ENCODE measurements at places on chromosomes 7 and 10.
A peak's percentile ranks its signal among the peaks of the same experiment; 100 is the strongest.

- DNase-seq, result no peak
These were observed 177.3 kb downstream of the KMT2E start for GRCh38 chr7:105191331-105191730.

- no peak for DNase-seq
These were observed 53.2 kb downstream of the LRGUK start for GRCh38 chr7:134180376-134180775.

DNA sequence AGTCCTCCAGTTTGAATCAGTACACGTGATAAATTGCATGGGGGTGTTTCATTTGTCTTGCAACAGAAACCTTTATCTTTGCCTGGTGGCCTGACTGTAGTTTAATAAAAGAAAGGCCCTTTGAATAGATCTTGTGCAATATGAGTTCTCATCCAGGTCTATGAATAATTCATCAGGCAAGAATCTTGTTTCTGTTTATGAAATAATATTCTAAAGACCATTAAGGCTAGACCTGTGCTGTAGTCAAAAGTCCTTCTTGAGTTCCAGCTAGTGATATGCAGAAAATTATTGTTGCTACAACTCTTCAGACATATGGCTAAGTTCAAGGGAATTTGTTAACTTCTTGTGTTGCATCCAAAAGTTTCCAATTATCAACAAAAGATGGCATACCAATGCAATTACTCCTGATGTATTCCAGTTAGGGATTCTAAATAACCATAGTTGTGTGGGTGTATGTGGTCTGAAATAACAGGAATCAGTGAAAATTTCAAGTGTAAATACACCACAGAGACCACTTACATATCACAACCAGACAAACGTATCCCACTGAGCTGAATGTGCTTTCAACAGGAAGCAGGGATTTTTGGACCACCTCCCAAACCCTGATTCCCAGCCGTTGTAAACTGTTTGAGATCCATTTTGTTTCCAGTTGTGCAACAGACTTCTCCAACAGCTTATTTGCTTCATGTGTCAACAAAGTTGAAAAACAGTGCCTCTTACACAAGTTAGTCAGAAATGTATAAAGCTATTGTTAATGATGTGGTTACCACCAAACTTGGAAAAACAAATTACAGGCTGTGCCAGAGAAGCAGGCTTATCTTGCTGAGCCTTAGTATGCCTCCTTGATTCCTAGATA is 54.7 kb upstream of the BICC1 start:
- no peak for DNase-seq

DNA sequence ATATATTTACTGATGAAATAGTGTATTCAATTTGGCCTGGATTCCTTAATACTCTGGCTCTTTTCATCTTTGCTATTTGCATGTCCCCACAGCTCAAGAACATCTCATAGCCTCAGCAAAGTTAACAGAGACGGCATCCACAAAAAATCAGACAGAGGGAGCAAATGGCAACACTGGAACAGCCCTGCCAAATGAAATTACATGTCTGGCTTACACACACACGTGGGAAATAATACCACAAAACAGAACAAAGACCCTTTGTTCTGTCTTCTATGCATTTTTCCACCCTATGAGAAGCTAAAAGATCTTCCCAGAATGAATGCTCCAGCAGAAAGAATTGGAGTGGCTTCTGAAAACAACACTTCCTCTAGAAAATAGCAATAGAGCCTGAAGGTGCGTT is 139.5 kb downstream of the ALOX5 start:
- DNase-seq, result no peak

GRCh38 chr7:8092140-8092539 is 123.5 kb downstream of the GLCCI1 start:
- no peak for DNase-seq

- DNase-seq, result peak; percentile 7
These were observed 2.0 kb upstream of the PLCE1 start for GRCh38 chr10:93991596-93992284.

- DNase-seq, result no peak
These were observed 571.7 kb upstream of the FOXK1 start for GRCh38 chr7:4110438-4110837.

- DNase-seq, result no peak
These were observed 102.1 kb downstream of the RTKN2 start for GRCh38 chr10:62166331-62167131.

- no peak for DNase-seq
These were observed 265.5 kb downstream of the ANKRD30A start for GRCh38 chr10:37390926-37391325.

DNA sequence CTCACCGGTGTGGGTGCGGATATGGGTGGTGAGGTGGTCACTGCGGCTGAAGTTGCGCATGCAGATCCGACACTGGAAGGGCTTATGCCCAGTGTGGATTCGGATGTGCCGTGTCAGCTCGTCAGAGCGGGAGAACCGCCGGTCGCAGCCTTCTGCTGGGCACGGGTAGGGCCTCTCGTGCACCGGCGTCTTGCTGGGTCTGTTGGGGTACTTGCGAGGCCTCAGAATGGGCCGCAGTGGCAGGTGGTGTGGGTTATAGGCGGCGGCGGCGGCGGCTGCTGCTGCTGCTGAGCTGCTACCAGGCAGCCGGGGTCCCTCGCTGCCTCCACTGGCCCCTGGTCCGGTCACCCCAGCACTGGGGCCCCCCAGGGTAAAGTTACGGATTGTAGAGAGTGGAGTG is 2.7 kb downstream of the EGR2 start:
- no peak for DNase-seq

DNA sequence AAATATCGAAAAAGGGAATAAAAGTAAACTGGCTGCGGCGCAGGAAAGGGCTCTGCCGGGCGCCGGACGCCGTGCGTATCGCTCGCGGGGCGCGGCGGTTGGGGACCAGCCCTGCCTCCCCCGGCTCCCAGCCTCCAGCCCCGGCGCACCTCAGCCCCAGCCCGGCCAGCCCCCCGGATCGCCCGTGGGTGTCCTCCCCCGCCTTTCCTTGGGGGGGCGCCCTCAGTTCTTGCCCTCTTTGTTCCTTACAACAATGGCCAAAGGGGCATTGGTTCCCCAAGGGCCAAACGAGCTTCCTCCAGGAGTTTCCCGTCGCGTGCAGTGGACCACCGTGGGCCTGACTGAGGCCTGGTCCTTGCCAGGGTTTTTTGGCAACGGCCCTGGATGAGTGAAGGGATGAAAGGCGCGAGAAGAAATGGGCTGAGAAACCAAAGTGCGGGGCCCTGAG is 1.2 kb downstream of the MACROH2A2 start:
- DNase-seq, result peak; percentile 32

DNA sequence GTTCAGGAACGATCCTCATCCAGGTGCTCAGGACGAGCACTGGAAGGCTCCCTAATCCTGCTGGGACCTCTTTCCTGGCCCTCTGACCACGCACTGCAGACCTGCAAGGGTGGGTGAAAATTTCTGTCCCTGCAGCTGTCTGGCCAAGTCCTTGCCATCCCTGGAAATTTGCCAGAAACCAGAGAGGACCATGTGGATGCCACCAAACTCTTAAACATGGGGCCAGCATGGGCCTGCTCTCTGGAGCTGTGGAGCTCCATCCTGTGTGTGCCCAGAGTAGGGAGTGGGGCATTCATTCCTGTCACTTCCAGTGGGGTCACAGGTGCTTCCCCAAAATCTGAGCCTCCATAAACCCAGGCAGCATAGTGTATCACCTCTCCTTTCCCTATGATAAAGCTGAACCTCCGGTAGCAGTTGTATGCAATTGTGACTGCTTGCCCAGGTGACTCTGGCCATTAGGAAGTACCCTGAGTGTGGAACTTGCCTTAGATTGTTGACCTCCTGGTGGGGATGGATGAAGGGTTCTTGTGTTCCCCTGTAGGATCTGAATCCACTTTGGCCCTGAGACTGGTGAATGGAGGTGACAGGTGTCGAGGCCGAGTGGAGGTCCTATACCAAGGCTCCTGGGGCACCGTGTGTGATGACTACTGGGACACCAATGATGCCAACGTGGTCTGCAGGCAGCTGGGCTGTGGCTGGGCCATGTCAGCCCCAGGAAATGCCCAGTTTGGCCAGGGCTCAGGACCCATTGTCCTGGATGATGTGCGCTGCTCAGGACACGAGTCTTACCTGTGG is 57.1 kb downstream of the DMBT1 start:
- DNase-seq, result no peak

DNA sequence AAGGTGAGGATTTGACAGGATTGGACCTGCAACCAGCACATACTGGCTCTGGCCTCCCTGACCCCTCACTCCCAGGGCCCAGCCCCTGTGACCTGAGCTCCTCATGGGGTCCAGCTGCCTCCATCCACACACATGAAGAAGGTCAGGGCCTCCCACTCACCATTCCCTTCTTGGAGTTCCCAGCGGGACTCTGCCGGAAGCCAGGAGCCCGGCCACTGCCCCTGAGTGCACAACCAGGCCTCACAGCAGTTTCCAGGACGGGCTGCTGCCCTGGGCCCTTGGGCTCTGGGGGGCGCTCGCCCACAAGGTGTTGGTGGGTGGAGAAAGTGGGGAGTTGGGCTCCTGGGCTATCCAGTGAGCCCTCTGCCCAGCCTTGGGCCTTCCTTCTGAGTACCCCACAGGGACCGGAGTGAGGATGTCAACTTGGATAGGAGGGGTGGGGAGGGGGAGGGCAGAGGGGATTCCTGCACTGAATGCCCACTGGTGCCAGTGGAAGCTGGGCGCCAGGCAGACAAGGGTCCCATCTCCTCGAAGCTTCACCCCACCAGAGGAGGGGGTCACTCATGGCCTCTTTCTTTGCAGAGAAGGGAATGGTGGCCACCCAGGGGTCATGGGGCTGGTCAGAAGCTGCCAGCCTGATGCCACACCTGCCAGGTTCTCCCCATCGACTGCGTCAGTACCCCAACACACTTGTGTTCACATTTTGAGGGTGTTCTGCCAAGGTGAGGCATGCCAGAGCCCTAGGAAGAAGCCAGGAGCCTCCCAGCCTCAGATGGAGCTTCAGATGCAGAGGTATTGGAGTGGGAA is 115.3 kb downstream of the PTPN20 start:
- DNase-seq, result peak; percentile 3

GRCh38 chr7:4416396-4417056 is 265.6 kb upstream of the FOXK1 start:
- peak; percentile 12 for DNase-seq

- no peak for DNase-seq
These were observed 18.2 kb downstream of the DNAJC12 start for GRCh38 chr10:67819768-67820204.

GRCh38 chr7:132295175-132295574 is 281.1 kb downstream of the PLXNA4 start:
- DNase-seq, result no peak

- no peak for DNase-seq
These were observed at the start of gene CUBN for GRCh38 chr10:17129741-17130140. CUBN (minus strand) TSS chr10:17129811; CDS start chr10:17129765, 46 bp downstream.

GRCh38 chr10:15155978-15156656 is 12.4 kb downstream of the NMT2 start:
- no peak for DNase-seq

DNA sequence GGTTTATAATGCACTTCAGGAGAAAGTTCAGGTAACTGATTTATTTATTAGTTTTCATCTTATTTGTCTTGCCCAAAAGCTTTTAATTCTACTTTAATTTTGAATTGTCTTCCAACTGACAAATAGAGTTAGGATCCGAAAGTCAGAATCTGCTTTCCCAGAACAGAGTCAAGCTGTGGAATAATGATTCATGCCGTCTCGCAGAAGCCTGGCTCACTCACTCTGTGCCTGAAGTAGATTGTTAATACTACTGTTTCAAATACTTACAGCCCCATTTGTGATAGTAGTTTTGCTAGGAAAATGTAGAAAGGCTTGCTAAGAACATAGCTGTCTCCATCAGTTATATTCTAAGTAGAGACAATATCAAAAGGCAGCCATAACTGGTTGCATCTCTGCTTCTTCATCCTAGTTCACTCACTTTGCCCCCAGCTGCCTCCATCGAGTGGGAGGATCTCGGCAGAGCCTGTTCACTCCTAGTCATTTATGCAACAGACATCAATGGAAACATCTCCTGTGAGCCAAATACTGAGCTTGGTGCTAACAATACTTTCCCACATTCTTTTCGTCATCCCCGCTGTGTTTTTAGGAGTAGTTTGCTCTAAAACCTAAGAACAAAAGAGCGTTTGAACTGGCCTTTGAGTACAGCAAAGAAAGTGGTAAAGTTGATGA is 28.0 kb downstream of the ABRAXAS2 start:
- no peak for DNase-seq

DNA sequence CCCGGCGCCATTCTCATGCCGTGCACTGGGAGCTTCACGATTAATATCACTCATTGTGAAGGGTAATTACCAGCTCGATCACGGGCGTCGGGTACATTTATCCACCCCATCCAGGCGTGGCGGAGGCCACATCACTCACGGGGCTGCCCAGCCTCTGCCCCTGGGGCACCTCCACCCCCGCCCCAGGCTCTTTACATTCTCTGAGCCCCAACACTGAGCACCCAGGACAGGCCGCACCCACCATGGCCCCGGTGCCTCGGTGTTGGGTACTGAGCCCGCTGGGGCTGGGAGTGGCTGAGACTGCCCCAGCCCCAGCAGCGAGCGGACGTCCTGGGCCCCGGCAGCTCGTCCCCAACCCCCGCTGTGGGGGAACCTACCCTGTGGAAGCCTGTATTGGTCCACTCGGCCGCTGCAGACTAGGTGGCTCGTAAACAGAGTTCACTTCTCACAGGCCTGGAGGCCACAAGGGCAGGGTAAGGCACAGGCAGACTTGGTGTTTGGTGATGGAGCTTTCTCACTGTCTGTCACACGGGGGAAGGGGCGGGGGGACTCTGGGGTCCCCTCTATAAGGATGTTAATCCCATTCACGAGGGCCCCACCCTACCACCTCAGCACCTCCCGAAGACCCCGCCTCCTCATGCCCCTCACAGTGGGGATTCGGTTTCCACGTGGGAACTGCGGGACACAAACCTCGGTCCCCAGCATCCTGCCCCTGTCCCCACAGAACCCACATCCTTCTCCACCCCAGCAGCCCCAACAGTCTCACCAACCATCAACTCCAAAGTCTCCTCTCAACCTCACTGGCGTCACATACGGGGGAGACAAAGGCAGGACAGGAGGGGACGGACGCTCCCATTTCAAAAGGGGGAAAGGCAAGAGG is 184.1 kb downstream of the ELFN1 start:
- DNase-seq, result peak; percentile 56

GRCh38 chr10:14751921-14752320 is 22.8 kb downstream of the FAM107B start:
- DNase-seq, result no peak

Data from BE2C (cell line).